ENCODE measurements at places on chromosomes 7 and 10.

GRCh38 chr7:131843898-131844331 is 287.5 kb upstream of the PODXL start:
- no peak for DNase-seq

DNA sequence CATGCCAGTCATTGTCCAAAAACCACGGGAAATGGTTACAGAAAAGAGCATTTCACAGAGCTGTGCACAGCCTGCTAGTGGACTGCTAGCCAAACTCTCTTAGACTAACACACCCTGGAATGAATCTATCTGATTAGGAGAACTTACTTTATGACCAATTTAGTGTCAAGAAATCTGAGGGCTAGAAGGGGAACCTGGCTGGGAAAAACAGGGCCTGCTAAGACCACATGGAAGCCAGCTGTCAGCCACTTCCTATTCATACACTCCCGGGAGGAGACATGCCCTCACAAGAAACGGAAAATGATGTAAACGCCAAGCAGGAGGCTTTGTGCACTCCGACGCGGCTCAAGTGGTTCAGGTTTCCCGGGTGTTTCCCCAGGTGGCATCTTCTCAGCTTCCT is 54.8 kb downstream of the MPP7 start:
- DNase-seq = no peak

DNA sequence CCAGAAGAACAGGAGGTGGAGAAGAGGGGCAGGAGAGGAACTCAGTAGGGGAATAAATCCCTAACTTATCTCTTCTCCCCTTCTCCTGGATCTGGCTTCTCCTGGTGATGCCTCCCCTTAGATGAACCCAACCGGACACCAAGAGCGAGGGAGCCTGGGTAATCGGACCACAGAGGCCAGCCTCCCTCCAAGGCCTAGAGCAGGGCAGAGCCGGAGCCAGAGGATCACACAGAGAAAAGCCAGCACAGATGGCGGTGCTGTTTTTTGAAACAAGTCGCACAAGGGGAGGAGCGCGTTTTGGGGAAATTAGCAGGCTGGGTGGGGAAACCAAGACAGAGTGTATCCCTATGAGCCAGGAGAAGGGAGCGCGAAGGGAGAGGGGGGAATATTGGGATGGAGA is 4.9 kb upstream of the SRRM3 start:
- no peak for DNase-seq

- DNase-seq = no peak
Measured at GRCh38 chr10:48771234-48771633, 86.6 kb downstream of the WDFY4 start.

GRCh38 chr10:31399631-31400030 is 80.6 kb downstream of the ZEB1 start:
- DNase-seq = no peak

GRCh38 chr7:94980418-94981142 is 73.2 kb downstream of the PPP1R9A start:
- DNase-seq = no peak

- DNase-seq = no peak
Measured at GRCh38 chr10:59880019-59880717, 26.2 kb downstream of the CCDC6 start.

DNA sequence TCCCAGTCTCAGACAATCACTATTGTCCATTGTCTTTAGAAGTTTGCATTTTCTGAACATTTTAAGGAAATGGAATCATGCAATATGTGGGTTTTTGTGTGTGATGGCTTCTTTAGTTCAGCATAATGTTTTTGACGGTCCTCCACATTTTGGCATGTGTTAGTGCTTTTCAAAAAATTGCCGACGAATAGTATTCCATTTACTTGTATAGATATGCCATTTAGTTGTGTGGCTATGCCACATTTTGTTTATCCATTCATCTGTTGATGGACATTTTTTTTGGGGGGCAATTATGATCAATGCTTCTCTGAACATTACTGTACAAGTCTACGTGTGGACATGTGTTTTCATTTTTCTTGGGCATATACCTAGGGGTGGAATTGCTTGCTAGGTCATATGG is 12.0 kb upstream of the LAMB4 start:
- no peak for DNase-seq
